ENCODE measurements at places on chromosomes 2 and 18.

GRCh38 chr2:196293751-196294515 lies 122.6 kb upstream of the STK17B start:
- no peak for DNase-seq

GRCh38 chr18:56511996-56512395 lies 126.4 kb downstream of the TXNL1 start:
- no peak for DNase-seq

DNA sequence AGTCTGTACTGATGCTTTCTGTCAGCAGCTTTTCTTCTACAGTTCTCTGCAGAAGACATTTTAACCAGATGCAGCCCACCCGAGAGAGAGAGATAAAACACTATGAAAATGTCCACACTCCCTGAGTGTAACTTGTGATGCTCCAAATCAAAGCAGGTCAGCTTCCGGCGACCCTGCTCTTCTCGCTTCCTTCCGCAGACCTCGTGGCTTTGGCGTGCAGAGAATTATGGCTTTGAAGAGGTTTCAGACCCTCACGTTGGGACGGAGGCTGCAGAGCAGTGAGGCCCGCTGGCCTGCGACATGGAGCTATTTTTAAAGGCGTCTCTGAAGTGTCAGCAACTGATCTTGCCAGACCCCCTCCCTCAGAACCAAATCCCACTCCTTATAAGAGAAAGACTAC lies 41.8 kb downstream of the TMEM163 start:
- DNase-seq = no peak

DNA sequence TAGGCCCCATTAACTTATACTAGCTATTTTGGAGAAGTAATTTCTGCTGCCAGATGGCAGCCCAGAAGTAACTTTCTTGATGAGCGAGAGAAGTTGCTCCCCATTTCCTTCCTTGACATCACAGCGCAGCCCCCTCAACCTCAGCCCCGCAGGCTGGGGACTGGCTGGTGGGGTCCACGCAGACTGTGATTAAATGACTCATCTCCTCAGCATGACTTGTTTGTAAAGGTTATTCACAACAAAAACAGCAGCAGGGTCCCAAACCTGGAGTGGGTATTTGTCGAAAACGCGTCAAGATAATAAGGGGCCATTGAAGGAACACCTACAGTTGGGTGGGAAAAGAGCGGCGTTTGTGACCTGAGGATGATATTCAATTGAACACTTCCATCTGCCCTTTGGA lies 120.6 kb downstream of the TXNL1 start:
- no peak for DNase-seq

DNA sequence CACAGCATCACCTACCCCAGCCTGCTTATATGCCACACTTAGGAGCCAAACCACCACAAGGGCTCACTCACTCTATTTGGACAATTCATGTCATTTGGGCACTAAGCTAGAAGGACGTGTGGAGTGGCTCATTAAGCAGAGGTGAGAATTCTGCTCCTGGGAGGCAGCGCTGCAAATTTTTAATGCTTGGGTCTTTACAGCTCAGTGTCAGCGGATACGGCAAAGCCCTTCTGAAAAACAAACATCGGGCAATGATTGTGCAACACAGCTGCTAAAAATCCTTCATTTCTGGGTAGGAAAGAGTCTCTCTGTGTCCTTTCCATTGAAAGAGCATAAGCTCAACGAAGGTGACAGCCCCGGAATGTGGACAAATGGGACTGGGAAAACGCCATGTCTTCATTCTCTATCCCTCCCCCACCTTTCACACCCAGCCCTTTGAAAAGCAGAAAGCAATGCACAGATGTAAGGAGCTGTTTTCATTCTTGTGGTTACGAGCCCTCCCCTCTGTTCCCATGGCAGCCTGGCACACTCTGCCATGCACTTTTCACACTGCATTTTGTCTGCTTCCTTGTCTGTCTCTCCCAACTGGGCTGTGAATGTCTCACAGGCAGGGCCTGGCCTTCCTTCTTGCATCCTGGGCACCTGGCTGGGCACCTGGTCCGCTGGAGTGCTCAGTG lies 16.0 kb downstream of the TMEM177 start:
- peak; percentile 67 for DNase-seq

DNA sequence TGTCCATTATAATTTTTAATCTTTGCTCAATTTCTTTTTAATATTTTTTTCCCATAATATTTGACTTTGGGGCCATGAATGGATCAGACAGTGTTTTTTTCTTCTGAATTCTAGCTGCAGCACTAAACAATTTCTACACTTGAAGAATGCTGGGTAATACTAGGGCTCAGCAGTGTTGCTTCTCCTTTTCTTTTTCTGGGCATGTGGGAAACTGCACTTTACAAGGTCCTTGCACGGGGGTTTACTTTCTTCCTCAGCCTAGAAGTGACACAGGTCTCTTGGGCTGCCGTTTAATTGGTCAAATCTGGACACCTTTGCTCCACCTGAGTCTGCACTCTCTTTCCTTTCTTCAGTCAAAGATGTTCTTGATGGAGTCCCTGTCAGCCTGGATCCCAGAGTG lies 135.4 kb upstream of the APCDD1 start:
- no peak for DNase-seq

- no peak for DNase-seq
Observed at GRCh38 chr2:167404627-167405284, 516.5 kb downstream of the XIRP2 start.

- peak; percentile 86 for DNase-seq
Observed at GRCh38 chr2:88329815-88330603, 122.5 kb downstream of the FOXI3 start.

DNA sequence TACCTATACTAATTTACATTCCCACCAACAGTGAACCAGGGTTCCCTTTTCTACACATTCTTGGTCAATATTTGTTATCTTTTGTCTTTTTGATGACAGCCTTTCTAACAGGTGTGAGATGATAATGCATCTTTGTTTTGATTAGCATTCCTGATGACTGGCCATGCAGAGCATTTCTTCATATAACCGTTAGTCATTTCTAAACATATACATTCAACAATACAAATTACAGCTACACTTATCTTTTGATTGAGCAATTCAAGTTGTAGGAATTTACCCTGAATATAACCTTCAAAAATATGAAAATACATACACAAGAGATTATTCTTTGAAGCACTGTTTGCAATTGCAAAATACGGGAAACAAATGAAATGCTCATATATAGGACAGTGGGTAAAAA lies 94.9 kb downstream of the TMEM131 start:
- DNase-seq = no peak

- no peak for DNase-seq
Observed at GRCh38 chr18:12933327-12933726, 14.5 kb upstream of the SEH1L start.

GRCh38 chr18:3305354-3305762 lies 43.4 kb downstream of the MYL12B start:
- DNase-seq = no peak

- DNase-seq = no peak
Observed at GRCh38 chr18:58005885-58006523, 38.0 kb upstream of the NEDD4L start.

GRCh38 chr2:218831378-218831990 lies at the start of gene PRKAG3:
Gene PRKAG3, minus strand, starts transcription at chr2:218831803.
- DNase-seq = no peak

DNA sequence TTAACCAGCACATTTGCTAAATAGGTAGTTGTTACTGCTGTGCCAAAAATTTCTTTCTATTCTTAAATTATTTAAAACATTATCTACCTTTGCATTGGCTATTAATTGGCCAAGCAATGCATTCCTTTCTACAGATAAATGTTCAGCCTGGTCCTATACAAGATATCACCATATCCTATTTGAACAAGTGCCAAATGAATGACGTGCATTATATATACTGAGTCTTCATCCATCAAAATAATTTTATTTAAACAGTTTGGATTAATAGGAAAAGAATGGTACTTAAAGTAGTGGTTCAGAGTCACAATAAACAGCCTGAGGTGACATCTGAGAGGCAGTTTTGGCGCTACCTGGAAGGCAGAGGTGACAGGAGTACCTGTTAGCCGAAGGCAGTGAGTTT lies 230.1 kb upstream of the EPAS1 start:
- DNase-seq = no peak

DNA sequence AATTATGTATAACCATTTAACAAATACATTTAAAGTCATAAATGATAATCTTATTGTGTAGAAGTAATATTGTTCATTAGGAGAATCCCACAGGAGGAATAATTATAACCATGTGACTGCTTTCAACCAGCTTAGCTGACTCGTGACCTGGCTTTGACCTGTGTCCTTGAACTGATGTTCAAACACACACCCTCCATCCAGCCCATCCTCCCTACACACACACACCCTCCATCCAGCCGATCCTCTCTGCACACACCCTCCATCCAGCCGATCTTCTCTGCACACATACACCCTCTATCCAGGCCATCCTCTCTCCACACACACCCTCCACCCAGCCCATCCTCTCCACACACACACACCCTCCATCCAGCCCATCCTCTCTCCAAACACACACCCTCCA lies 83.5 kb downstream of the EIPR1 start:
- no peak for DNase-seq

DNA sequence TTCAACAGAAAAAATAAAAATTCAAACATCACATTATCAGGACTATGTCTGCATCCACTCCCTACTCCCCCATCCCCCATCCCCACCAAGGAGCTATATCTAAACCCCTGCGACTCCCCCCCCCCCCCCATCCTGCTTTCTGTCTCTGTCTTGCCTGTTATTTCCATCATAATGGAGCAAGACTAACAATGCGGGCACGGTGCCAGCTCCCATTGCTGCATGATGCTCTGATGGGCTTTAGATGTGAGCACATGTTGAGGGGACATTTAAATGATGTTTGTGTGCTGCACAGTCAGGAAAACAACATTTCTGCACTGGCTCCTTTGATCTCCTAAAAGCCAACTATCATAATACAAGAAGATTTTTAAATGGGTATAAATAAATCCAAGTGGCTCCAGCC lies 644.2 kb upstream of the SETBP1 start:
- DNase-seq = no peak

- no peak for DNase-seq
Observed at GRCh38 chr2:128262315-128263253, 56.1 kb downstream of the HS6ST1 start.

GRCh38 chr2:215622837-215623236 lies 187.0 kb upstream of the FN1 start:
- DNase-seq = no peak

- no peak for DNase-seq
Observed at GRCh38 chr2:121151311-121152109, 133.5 kb downstream of the TFCP2L1 start.

DNA sequence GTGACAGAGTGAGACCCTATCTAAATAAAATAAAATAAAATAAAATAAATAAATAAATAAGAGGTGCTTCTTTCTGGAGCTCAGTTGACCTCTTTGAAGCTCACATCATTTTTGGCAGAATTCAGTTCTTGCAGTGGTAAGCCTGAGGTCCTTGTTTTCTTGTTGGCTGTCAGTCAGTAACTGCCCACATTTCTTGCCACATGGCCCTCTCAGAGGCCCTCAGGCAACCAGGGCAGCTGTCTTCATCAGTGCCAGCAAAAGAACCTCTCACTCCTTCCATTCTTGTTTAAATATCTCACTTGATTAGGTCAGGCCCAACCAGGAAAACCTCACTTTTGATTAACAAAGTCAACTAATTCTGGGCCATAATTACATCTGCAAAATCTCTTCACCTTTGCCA lies 53.2 kb downstream of the RAPGEF4 start:
- DNase-seq = no peak

DNA sequence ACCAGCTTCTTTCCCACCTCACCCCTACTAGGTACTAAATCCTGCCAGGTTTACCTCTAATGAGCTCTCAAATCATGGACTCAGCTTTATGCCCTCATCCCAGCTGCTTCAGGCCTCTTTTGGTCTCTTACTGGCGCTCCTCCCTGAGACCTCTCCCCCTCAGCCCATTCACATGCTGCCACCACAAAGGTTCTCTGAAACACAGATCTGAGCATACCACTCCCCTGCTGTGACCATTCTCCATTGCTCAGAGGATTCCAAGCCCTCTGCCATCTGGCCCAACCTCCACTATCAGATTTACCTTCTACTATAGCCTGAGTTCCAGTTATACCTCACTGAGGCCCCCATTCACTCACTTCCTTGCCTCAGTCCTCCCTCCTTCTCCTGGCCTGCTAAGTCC lies 174.8 kb downstream of the ANKRD44 start:
- no peak for DNase-seq

- no peak for DNase-seq
Observed at GRCh38 chr2:46686811-46687210, 207.4 kb downstream of the TMEM247 start.

- DNase-seq = no peak
Observed at GRCh38 chr2:180133736-180134135, 126.6 kb upstream of the CWC22 start.

DNA sequence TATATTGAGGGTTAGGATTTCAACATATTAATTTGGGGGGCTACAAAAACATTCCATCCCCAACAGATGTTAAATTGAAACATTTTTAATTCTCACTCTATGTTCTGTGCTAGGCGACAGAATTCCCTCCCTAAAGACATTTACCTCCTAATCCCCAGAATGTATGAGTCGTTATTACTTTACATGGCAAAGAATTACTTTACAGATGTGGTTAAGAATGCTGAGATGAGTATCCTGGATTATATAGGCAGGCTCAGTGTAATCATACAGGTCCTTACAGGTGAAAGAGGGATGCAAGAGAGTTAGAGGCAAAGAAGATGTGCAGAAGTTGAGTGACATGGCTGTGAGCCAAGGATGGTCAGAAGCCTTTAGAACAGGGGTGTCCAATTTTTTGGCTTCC lies 974.1 kb upstream of the ACVR2A start:
- DNase-seq = no peak

DNA sequence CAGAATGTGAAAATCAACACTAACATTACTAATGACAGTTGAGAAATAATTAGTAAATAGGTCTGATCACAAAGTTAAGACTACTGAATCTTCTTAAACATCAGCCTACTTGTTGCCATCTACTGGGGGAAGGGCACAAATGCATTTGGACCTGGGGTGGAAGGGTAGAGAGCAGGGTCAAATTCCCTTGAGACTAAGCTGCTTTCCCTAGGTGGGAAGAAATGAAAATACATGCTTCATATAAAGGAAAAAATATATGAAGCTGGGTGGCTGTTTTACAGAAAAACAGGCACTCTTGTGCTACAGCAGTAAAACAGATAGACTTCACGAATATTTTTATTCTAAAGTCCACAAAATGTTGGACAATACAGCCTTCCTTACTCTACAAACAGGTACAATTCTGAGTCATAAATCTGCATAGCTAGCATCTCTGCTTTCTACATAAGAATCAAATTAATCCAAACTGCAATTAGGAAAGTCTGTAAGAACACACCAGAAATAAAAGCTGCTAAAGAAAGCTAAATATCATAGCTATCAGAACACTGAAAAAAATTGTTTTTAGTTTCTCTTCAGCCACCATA lies 10.9 kb downstream of the TRIP12 start:
- DNase-seq = no peak

DNA sequence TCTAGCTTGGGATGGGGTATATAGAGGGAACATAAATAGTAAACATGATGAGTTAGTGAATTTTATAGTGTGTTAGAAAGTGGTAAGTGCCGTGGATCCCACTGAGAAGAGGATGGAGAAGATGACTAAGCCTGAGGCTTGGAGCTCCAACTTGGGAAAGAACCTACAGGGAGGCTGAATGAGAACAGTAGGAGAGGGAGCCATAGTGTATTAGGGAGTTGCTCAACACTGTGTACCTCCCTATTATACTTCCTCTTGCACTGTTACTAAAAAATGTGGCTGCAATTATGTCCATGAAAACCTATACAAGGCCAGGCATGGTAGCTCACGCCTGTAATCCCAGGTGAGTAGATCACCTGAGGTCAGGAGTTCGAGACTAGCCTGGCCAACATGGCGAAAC lies 2.9 kb upstream of the SLC19A3 start:
- no peak for DNase-seq

Measured in DMS153 (cell line).